Activated naive CD4-positive, alpha-beta T cell treated with anti-CD3 and anti-CD28 coated beads, Interleukin-2, amount 50 U/mL, for 16 hours (primary cell): ENCODE measurements at places on chromosomes 4 and X.

GRCh38 chr4:28518561-28519165, 1658.0 kb downstream of the STIM2 start:
- no peak for DNase-seq

- DNase-seq, result no peak
Observed at GRCh38 chr4:17705107-17705506, 76.3 kb downstream of the FAM184B start.

DNA sequence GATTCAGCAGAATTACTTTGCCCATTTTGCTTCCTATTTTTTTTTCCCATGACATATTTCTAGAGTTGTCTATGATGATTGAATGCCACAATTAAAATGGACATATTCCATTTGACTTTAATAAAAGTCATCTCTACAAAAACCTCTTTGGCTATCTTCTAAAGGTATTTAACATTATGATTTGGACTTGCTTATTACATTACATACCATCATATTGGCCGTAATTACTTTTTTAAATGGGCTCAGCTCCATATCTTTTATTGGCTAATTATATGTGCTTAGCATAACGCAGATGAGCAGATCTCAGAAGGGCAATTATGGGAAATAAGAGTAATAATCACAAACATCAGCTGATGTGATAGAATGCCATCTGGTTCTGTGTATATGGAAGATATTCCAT, 4.5 kb upstream of the LNX1 start:
- DNase-seq, result no peak

- no peak for DNase-seq
Observed at GRCh38 chrX:53265771-53266574, 15.4 kb downstream of the IQSEC2 start.

GRCh38 chrX:141258080-141258479, 15.8 kb upstream of the SPANXC start:
- no peak for DNase-seq

- no peak for DNase-seq
Observed at GRCh38 chr4:158809611-158810486, 41.0 kb downstream of the FNIP2 start.

DNA sequence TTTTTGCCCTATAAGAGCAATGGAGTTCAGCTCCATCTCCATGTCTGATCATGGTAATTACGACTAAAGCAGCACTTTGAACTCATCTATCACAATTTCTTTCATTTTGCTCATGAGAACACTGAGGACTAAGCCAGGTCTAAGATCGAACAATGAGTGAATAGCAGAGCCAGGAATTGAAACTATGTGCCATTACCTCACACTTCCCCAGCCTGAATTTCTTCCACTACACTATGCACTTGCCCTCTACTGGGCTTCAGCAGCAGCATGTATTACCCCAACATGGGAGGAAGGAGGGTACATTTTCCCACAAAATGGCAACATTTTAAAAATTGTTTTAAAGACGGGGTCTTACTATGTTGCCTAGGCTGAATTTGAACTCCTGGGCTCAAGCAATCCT, 274.7 kb upstream of the FGF13 start:
- no peak for DNase-seq

GRCh38 chr4:124135409-124135813, 577.1 kb downstream of the ANKRD50 start:
- no peak for DNase-seq

DNA sequence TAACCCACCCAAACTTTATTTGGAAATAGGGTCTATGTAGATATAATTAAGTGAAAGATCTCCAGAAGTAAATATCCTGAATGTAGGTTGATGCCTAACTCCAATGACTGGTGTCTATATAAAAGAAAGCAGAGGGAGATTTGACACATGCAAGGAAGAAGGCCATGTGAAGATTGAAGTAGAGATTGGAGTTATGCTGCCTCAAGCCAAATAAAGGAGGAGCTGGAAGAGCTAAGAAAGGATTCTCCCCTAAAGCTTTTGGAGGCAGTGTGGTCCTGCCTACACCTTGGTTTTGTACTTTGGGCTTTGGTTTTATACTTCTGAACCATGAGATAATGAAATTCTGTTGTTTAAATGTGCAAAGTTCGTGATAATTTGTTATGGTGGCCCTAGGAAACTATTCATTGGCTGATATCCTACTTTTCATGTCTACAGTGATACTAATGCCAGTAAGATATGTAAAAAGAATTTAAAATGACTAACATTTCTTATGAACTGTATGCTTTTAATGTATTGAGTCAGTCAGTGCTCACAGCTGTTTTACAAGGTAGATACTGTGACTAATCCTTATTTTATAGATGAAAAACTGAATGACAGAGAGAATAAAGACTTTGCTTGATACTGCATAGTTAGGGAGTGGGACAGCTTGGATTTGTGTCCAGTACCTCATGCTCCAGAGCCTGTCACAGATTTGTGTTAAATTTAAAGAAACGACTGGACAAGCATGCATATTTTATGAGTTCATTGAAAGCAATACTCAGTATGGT, 5.9 kb upstream of the RAB40AL start:
- no peak for DNase-seq

DNA sequence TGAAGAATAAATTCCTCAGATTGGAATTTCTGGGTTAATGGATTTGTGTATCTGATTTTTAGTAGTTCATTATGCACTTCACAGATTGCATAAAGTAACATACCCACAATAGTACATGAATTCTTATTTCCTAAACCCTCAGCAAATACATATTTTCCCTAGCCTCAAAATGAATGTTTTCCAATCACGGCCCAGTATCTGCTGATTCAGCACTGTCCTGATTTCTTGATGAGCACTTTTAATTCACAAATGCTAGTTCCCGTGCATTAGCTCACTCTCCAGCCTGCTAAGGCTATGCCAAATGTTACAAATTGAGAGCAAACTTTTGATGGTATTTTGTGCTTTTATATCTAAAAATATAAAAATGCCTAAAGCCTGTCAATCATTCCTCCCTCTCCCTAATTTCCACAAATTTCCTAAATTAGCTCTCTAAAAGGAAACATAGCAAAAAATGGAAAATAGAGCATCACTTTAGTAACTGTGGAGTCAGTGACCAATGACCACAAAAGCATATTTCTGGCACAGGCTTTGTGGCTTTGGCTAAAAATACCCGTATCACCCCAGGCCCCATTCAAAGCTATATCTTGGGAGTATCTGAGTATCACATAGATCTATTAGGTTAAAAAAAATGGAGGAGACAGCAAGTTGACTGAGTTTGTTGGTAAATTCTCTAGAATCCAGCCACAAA, 75.5 kb downstream of the NAF1 start:
- no peak for DNase-seq

GRCh38 chr4:187996502-187997177, 1.1 kb downstream of the ZFP42 start:
- no peak for DNase-seq

DNA sequence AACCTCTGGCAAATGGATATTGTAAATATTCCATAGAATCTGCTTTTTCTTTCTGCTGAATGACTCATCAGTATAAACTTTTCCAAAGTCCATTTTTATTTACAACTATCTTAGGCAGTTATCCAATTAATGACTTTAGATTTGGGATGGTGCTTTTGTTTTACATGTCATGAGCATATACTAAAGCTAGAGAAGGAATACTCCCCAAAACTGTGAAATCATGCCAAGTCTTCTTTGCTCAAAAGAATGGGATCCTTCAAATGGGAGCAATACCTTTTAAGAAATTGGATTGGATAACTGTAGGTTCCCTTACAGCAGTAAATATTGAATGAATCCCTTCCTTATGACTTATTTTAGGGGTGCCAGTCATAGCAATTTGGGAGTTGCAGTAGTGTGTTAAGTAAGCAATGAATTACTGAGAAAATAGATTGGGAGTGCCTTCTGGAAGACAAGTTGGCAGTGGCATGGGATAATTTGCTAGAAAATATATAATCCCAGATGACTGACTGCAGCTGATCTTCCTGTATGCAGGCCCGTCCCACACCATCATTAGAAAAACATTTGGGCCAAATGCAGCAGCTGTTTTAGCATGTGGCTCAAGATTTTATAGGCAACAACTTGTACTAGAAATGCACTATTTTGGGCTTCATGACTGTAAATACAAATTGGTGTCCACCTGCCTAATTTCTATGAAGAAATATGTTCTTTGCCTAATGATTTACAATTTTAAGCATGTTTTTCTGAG, 2.8 kb downstream of the TMPRSS11D start:
- DNase-seq, result no peak

- DNase-seq, result no peak
Observed at GRCh38 chr4:4289055-4289454, 899 bp downstream of the LYAR start.

GRCh38 chr4:26281881-26282280, 38.9 kb upstream of the RBPJ start:
- no peak for DNase-seq

DNA sequence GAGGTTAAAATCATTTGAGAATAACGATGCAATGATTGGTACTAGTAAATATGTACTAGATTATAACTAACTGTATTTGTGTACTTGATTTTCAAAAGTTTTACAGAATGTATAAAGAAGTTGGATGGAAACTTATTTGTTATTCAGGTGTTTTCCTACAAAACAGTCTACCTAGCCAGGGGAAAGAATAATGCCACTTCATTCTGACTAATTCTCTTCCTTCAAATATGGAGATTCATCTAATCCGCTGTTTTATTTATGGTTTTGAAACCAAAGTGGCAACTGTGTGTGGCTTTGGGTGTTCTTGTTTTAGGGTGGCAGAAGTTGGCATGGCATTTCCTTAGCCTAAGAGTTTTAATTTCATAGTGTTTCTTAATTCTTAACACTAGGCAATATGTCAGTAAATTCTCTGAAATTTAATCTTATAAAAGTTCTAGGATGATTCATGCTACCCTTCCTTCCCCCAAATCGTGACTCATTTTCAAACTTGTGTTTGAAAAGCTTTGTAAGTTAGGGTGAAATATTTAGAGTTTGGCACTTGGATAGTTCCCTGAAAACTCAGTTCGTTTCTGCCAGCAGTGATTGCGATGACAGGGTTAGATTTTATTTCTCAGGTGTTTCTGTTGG, 62.6 kb downstream of the DCLK2 start:
- DNase-seq, result no peak

GRCh38 chr4:63349674-63350025, 1059.6 kb downstream of the TECRL start:
- no peak for DNase-seq

DNA sequence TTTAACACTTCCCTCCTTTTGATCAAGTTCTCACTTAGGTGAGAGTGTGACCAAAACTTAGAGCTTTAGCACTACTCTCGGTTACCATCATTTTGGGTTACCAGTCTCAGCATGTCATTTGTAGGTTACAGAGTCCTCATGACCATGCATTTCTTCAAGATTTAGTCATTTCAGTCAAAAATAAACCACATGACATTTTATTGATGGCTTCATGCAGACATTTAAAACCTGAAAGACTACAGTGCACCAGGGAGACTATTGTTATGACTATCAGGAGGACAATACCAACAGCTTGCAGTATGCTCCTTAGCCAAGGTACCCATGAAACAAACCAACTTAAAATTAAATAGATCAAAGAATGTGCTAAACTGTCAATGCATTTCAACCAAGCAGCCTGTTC, 498.1 kb upstream of the FSTL5 start:
- DNase-seq, result no peak

DNA sequence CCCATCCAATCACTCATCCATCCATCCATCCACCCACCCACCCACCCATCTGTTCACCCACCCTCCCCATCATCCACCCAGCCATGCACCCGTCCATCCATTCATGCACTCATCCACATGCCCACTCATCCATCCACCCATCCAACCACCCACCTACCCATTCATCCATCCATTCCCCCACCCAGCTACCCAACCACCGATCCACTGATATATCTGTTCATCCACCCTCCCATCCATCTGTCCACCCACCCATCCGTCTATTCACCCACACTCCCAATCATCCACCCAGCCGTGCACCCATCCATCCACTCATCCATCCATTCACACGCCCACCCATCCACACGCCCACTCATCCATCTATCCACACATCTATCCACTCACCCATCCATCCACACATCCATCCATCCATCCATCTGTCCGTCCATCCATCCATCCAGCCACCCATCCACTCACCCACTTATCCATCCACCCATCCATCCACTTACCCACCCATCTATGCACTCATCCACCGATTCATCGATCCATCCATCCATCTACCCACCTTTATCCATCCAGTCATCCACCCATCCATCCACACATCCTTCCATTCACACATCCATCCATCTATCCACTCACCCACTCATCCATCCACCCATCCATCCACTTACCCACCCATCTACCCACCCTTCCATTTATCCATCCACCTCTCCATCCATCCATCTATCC, 28.4 kb downstream of the ASMTL start:
- DNase-seq, result no peak

GRCh38 chr4:43607827-43608461, 715.4 kb downstream of the GRXCR1 start:
- DNase-seq, result no peak

DNA sequence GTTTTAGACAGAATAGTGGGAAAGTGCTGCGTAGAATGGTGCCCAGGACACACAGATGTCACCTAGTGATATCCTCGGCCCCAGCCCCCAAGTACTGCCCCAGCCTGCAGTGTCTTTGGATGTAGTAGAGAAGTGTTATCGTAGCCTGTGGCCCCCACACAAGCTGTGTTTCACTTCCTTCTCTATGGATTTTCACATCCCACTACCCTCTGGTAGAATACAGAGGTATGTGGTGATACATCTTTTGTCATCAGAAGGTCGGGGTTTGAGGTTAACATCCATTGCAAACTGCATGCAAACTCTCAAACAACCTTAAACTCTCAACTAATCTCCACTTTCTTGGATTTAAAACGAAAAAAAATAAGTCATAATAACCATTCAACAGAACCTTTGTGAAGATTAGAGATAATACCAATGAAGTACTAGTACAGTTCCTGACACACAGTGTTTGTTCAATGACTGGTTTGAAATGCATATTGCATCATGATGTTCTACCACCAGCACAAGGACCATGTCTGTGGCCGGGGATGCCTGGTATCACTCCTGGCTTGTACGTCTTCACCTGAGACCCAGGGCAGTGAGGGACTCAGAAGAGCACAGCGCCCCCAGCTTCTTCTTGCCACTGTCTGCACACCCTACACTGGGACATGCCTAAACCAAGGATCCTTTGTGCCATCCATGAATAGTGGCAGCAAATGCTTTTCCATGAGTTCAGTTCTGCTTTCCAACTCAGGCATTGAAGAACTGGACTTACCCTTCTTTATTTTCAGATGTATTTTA, 267.3 kb downstream of the DCTD start:
- DNase-seq, result no peak
